ENCODE measurements at places on chromosomes 1 and 21. TPM values are rescaled to one million over a fixed set of nuclear protein-coding genes. Genes with fewer than 3 reads are reported as not detected.

DNA sequence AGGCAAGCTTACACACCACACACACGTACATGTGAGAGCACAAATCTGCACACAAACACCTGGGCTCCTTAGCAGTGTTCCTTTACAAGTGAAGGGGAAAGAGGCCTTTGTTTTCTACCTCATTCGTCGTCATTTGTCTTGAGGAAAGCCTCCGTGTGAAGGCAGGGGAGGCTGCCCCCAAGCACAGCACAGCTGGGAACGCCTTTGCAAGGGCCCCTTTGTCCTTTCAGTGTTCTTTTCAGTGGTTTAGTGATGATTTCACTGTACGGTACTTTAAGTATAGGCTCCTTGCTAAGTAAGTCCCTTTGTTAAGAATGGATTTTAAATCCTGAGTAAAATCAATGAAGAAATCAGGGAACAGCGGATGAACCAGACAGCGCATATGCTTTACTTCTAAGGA is 94.1 kb downstream of the PGBD5 start:
- H3K27me3 ChIP-seq: peaks cover 6% of the 10 kb centered on the region
- no peaks in the 10 kb centered on the region for H3K36me3 ChIP-seq
- no peak for DNase-seq
- H3K27ac ChIP-seq: no peak overlapping the region

Gene COL9A2
- total RNA-seq: 0.13 TPM

Gene MAP3K7CL
- 7.0 TPM for total RNA-seq

GRCh38 chr1:222525951-222526350 is 22.0 kb downstream of the HHIPL2 start:
- no peak for DNase-seq
- peaks cover 8% of the 10 kb centered on the region for H3K36me3 ChIP-seq
- H3K27ac ChIP-seq: no peak overlapping the region

Gene GBP1
- total RNA-seq: 30.5 TPM

DNA sequence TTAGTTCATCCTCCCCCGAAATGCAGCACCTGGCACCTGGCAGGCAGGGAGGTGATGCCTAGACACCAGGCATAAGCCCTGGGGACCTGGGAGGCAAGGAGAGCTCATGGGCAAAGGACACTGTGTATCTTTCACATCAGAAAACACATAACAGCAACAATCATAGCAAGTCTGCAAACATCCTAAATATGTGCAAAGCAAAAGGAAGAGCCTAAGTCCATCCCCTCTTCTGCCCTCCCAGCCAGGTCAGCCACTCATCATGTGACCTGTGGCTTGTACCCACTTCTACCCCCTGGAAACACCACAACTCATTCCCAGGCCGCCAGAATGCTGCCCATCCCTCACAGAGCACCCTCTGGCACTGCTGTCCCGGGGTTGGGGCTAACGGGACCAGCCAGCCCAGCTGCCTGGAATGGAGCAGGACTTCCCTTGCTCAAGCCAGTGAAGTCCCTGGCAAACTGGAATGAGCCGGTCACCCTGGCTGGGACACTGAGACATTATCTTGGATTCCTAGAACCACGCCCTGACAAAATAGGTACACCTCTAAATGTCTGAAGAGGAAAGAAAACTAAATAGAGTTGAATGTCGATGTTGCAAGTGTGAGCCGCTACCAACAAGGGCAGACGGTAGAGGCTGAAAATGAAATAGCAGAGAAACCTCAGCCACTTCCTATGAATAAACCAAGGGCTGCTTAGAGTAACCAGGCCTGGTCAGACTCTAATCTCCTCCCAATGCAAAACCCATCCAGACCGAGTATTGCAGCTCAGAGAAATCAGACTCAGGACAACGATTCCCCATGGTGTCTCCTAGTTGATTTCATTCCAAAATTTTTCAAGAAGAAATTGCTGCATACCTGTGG is 29.4 kb downstream of the TMPRSS2 start:
- DNase-seq: no peak
- no peaks in the 10 kb centered on the region for H3K36me3 ChIP-seq
- H3K4me3 ChIP-seq: no peak overlapping the region
- peaks cover 5% of the 10 kb centered on the region for H3K27me3 ChIP-seq

- peaks cover 3% of the 10 kb centered on the region for H3K27me3 ChIP-seq
- H3K27ac ChIP-seq: no peak overlapping the region
- DNase-seq: no peak
- H3K36me3 ChIP-seq: no peaks in the 10 kb centered on the region
- H3K4me3 ChIP-seq: no peak overlapping the region
Observed at GRCh38 chr1:81607086-81607485, 193.6 kb upstream of the ADGRL2 start.

All from HFFc6 (cell line).